ENCODE measurements at places on chromosomes 1 and 21.

GRCh38 chr1:151416231-151416630 is 16.9 kb downstream of the PSMB4 start:
- DNase-seq = no peak

GRCh38 chr1:11397151-11397901 is 81.6 kb upstream of the DISP3 start:
- no peak for DNase-seq

GRCh38 chr1:19547814-19548213 is 62.5 kb upstream of the CAPZB start:
- DNase-seq = no peak

GRCh38 chr1:227449051-227449450 is 114.3 kb upstream of the ZNF678 start:
- DNase-seq = no peak

GRCh38 chr1:217140041-217140901 is 417.0 kb upstream of the ESRRG start:
- no peak for DNase-seq

- no peak for DNase-seq
Observed at GRCh38 chr1:160429702-160430535, 29.6 kb downstream of the VANGL2 start.

GRCh38 chr1:243438815-243439214 is 183.0 kb downstream of the SDCCAG8 start:
- DNase-seq = no peak
